ENCODE measurements at places on chromosomes 1 and 21. TPM values are rescaled to one million over a fixed set of nuclear protein-coding genes. Genes with fewer than 3 reads are reported as not detected.

GRCh38 chr1:168178227-168178637, 530 bp upstream of the TIPRL start:
- DNase-seq: no peak

- DNase-seq: no peak
Observed at GRCh38 chr1:6141592-6141991, 38.5 kb downstream of the CHD5 start.

GRCh38 chr1:67564193-67564592, 120.8 kb upstream of the GADD45A start:
- DNase-seq: no peak

- no peak for DNase-seq
Observed at GRCh38 chr1:226433341-226433720, 25.4 kb upstream of the PARP1 start.

DNA sequence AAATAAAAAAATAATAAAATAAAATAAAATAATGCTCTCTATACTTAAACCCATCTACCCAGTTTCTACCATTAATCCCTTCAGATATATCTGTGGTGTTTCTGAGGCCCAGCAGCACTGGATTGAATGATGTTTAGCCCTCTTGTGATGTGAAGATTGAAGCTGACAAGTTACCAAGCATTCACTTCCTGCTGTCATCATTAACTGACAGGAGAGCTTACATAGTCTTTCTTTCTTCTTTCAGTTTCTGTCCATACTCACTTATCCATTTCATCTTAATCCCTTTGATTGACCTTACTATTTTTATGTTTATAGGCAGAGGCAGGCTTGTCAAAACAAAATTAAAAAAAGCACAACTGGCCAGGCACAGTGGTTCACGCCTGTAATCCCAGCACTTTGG, 38.8 kb upstream of the PGD start:
- DNase-seq: no peak

DNA sequence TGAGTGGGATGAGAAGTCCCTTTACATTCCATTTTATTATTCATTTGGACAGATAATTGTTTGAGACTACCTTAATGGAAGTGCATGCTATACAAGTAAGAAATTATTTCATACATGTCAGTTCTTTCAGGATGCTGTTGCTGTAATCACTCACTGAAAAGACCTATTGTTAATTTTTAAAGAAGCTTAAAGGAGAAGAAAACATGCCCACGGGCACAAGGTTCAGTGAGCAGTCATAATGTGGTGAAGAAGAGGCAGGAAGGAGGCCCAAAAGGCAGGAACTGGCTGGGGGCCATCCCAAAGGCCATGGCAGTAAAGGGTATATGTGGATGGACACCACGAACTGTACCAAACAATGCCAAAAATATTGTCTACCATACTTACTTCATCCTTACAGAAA, 206.0 kb downstream of the LYPLAL1 start:
- DNase-seq: no peak

- no peak for DNase-seq
Observed at GRCh38 chr1:14479865-14480264, 118.6 kb upstream of the KAZN start.

GRCh38 chr21:37373539-37373938, 7.0 kb downstream of the DYRK1A start:
- no peak for DNase-seq

- DNase-seq: no peak
Observed at GRCh38 chr1:205545991-205546390, 41.5 kb downstream of the CDK18 start.

DNA sequence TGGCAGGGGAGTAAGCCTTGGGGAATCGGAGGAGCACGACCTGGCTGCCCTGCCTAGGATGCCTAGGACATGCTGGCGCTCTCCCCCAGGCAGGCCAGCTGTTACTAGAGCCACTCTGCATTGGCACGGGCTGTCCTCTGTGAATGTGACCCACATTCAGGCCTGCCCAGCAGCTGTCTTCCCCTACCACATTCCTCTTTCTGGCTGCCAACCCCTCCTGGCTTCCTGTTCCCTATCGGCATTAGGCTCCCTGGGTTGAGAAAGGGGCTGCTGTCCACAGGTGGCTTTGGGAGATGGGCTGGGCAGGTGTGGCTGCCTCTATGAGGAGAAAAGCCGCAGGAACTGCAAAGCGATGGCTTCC, 2.3 kb upstream of the NFASC start:
- DNase-seq: no peak

DNA sequence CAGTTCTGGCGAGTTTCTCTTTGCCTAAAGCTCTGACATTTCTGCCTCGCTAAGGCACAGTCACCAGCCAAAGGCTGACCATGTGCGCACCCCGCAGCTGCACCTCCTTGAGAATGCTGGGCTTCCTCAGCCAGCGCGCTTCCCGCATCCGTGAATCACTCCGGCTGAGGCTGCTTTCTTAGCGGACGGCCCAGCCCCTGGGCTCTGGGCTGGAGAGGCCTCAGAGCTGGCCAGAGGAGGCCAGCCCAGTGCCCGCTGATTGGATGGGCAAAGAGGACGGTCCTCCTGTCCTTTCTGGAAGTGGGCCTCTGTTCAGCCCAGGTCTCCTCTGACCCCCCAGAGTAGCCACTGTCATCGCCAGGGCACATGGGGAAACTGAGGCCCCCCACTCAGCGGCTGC, 56.1 kb downstream of the PRDM16 start:
- DNase-seq: no peak

- no peak for DNase-seq
Observed at GRCh38 chr21:26212220-26212619, 41.6 kb upstream of the APP start.

GRCh38 chr1:96487394-96487793, 234.2 kb upstream of the PTBP2 start:
- no peak for DNase-seq

DNA sequence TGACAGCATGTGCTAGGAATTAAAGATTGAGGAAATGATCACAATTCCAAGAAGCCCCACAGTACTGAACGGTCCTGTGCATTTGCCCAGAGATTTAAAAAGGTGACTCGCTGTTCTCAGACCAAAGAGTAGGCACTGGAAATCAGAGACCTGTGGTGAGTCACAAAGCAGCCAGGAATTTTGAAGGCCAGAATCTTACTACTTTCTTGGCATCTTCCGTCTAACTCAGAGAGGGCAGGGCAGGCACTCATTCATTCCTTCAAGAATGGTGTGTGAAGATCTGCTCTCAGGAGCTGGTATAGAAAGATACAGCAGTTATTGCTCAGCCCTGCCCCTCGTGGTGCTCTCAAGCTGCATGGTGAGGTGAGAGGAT, 57.9 kb downstream of the BRINP2 start:
- DNase-seq: no peak

LRIF1 gene
- polyA plus RNA-seq: 19.7 TPM

PLPPR4 gene
- polyA plus RNA-seq: 1.7 TPM

VANGL2 gene
- 32.8 TPM for polyA plus RNA-seq

FMO5 gene
- 10.7 TPM for polyA plus RNA-seq

ETV3L gene
- not detected for polyA plus RNA-seq

KRTAP22-2 gene
- not detected for polyA plus RNA-seq

KCNQ4 gene
- 1.3 TPM for polyA plus RNA-seq

TMOD4 gene
- polyA plus RNA-seq: 1.0 TPM

SPRR2E gene
- not detected for polyA plus RNA-seq

TRIM46 gene
- 2.9 TPM for polyA plus RNA-seq

LYPD8 gene
- not detected for polyA plus RNA-seq

HSD3B2 gene
- polyA plus RNA-seq: 1.2 TPM

CYP4A22 gene
- 5.1 TPM for polyA plus RNA-seq
